Activated naive CD4-positive, alpha-beta T cell (primary cell): ENCODE measurements at places on chromosomes 4 and X.

- peak; percentile 2 for DNase-seq
Observed at GRCh38 chr4:173494013-173494970, 35.7 kb downstream of the HAND2 start.

- DNase-seq, result no peak
Observed at GRCh38 chr4:7128644-7129043, 60.8 kb upstream of the GRPEL1 start.

DNA sequence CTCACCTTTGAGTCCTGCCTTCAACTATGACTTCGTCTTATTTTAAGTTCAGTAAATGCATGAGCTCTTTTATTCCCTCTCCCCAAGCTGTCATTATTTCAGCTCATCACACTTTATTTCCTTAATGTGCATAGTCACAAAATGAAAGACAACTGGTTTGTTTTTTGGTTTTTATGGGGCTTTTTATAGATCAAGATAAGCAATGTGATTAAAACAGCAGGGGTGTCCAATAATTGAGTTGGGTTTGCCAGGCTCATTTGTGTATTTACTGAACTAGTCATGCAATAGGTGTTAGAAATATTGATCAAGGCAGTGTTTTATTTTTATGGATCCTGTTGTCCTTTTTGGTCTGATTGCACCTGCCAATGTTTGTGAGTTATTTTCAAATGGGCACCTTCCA, 102.2 kb downstream of the FRMPD4 start:
- DNase-seq, result no peak

GRCh38 chr4:6475492-6476020, 3.1 kb upstream of the PPP2R2C start:
- no peak for DNase-seq

- no peak for DNase-seq
Observed at GRCh38 chr4:51960486-51960885, 59.7 kb downstream of the LRRC66 start.

DNA sequence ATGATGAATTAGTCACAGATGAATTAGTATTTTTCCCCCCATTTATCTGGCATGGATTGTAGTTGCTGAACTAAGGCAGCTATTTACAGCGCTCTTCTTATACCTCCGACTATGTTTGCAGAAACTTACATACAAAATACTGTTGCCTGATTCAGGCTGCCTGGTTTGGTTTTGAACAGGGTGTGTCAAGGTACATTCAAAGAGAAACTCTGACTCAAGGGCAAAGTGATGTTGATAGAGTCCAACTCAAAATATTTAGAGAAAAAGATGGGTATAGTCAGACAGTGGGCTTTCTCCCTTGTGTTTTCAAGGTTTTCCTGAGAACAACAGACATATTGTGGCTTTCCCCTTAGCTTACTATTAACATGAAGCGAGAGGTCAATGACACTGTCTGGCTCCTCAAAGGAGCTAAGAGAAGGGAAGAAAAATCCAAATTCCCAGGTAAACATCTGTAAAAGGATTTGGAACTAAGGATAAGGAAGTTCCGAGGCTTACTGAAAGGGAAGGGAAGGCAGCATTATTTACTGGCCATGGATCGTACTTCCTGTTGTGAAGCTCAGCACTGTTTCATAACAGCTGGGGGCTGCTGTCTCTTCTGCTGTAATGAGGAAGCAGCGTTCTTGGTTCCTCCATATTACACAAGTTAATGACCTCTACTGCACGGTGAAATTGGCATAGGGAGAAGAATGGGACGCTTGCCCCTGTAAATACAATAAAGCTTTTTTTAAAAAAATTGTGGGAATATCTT, 30.9 kb downstream of the FAM9C start:
- DNase-seq, result no peak
